Activated naive CD8-positive, alpha-beta T cell treated with anti-CD3 and anti-CD28 coated beads, Interleukin-2, amount 10 ng/mL, durations not matched to agents 7 days and 5 days (primary cell): ENCODE measurements at places on chromosomes 6 and 20.
A peak's percentile ranks its signal among the peaks of the same experiment; 100 is the strongest.

GRCh38 chr20:9514461-9515213 is at the start of gene LAMP5:
LAMP5 (plus strand) TSS chr20:9514590; CDS start chr20:9514853, 263 bp downstream.
- DNase-seq = no peak

DNA sequence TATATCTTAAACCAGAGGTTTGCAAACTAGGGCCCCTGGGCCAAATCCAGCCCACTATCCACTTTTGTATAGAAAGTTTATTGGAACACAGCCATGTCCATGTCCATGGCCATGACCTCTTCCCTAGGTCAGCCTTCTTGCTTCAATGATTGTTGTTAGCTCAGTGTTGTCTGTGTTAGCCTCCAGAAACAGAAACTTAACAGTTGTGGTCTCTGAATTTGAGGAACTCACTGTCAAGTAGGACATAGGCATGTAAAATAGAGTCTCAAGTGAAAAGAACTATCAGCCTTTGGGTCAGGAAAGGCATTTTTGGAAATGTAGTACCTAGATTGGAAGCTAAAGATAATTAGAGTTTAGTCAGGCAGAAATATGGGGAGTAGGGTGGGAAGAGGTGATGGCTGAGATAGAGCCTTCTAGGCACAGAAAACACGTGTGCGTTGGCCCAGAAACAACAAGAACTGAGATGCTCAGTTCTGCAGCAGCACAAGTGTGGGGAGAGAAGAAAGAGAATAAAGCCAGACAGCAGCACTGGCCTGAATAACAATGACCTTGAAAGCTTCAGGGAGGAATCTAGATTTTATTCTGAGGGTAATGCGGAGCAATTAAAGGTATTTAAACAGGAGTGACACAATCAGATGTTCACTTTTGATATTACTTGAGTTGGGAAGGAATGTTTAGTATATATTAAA is 87.0 kb upstream of the OLIG3 start:
- DNase-seq = no peak

DNA sequence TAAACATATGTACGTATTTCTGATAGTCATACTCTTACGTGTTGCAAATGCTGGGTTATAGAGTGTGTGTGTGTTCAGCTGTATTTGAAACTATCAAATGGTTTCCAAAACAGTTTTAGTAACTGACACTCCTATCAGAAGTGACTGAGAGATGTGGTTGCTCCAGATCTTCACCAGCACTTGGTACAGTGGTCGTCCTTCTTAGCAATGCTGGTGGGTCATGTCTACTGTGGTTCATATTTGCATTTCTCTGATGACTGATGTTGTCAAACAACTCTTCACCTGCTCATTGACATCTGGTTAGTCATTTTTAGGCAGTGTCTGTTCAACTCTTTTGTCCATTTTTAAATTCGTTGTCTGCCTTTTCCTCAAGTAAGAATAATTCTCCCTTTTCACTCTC is 259.3 kb downstream of the KIF16B start:
- no peak for DNase-seq

- no peak for DNase-seq
Measured at GRCh38 chr6:9527679-9528286, 887.1 kb downstream of the TFAP2A start.

DNA sequence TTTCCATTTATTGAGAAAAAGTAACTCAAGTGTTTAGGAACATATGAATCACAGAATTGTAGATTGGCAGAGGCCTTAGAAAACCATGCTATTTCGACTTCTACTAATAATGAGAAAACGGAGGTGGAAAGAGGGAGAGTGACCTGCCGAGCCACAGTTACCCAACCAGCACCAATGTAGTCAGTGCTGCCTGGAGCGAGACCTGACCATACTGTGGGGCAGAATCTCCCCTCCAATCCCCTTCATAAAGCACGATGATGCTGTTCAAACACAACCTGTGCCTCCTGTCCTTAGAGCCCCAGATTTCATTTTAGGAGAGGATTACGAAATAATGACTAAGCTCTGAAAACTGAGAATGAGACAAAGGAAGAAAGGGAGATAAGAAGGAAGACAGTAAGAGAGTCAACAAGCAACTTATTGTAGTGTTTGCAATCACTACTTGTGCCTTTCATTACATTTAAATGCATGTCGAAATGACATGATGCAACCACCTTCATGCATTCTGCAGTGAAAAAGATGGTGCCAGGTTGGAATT is 70.6 kb downstream of the ATXN1 start:
- no peak for DNase-seq

GRCh38 chr20:51800060-51800871 is 2.1 kb downstream of the SALL4 start:
- peak; percentile 82 for DNase-seq

DNA sequence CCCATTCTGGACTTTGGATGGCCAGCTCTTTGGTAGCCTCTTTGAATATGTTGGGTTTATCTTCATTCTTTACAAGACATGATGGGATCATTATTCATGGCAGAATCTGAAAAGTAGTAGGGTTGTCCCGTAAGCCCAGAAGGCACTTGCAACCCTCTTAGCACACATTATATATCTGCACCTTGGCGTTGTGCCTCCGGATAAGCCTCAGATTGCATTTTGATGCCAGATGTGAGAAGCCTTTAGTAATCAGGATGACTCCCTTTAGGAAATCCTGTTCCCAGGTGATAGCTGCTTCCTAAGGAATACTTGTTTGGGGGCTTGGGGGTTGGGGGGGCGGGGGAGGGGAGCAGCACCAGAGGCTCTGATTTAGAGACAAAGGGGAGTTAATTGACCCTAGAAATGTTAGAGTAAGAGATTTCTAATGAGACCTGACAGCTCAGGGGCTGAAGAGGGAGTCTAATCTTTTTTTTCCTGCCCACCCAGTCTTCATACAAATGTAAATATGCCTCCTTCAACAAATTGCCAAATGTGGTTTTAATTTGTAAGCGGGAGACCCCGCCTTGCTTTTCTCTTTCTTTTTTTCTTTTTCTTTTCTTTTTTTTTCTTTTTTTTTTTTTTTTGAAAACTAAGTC is 55.1 kb downstream of the JAG1 start:
- no peak for DNase-seq

DNA sequence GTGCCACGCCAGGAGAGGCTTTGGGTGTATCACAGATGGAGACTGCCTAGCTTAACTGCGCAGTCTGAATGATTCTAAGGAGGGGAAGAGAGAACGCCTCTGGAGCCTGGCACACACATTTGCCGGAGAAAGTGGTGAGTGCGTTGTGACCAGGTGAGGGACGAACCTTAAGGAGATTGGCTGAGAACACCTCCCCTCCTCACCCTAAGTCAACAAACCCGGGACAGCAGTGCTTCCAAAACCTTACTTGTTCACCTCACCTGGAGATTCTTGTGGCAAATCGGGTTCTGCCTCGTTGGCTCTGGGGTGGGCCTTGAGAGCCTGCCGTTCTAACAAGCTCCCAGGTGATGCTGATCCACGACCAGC is 9.4 kb downstream of the SYNJ2 start:
- no peak for DNase-seq

DNA sequence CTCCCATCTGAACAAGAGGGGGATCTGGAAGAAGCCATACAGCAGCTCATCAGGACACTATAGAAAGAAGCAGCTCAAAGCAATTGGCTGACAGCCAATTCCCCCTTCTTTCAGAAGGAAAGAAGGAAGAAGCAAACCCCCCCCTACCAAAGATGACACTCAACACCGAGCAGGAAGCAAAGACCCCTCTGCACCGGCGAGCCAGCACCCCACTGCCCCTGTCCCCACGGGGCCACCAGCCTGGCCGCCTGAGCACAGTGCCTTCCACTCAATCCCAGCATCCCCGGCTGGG is 1.2 kb downstream of the REM1 start:
- no peak for DNase-seq

GRCh38 chr6:135820340-135820739 is 31.2 kb upstream of the PDE7B start:
- no peak for DNase-seq

GRCh38 chr6:24915641-24916040 is 20.1 kb downstream of the RIPOR2 start:
- no peak for DNase-seq

DNA sequence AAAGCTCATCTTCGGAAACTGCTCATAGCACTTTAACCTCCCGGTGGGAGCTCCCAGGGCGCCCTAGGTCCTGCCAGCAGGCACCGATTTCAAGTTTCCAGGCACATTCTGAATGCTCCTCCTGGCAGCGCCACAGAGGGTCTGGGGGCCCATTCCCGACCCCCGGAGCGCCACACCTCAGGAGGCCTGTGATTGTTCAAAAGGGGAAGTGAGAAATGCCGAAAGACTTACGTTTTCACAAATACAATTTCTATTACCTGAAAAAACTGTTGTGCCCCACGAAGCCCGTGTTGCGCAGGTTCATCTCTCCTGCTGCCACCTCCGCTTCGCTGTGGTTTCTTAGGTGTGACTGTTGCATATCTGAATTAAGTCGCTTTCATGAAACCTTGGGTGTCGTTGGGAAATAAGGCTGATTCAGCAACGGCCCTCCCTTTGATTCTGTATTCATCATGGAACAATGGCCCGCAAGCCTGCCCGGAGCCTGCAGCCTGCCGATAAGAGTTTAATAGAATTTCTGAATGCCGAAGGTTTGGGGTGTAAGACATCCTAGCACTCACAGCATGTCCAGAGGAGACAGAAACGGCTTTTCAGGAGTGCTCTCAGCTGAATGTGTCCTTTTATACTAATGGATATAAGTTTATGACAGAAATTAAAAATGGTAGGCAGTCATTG is 1.9 kb upstream of the MYT1 start:
- no peak for DNase-seq

DNA sequence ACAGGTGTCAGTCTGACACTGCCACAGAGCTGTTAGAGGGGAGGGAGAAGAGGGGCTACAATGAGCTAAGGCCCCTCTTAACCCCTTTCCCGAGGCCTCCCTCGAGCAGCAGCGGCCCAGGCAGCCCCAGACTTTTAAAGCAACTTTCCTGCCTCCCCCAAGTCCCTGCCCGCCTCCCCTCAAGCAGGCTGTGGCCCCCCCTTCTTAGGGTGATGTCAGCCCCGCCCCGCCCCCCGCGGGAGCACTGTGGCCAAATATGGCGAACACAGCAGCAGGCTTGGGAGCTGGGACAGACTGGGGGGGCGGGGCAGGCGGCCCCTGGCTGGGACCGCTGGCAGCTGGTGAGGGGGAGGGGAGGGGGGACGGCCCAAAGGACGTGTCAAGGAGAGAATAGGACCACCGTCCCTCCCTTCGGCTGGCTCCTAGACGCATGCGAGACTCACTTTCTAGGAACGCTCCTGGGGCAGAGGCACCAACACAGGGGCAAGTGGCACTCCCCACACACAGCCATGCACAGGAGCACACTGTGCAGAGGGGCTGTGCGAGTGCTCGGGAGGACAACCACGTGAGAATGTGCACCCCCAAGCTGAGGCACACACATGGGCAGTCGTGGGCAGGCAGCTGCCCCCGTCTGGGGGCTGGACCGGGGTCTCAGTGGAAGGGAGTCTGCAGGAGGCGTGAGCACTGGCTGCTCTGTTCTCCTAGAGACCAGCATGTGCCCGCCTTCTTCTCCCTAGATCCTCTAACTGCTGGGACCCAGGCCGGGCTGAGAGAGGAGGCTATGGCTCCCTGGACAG is 6.7 kb downstream of the TEAD3 start:
- DNase-seq = no peak

- DNase-seq = no peak
Measured at GRCh38 chr20:54027704-54028103, 42.7 kb downstream of the BCAS1 start.

DNA sequence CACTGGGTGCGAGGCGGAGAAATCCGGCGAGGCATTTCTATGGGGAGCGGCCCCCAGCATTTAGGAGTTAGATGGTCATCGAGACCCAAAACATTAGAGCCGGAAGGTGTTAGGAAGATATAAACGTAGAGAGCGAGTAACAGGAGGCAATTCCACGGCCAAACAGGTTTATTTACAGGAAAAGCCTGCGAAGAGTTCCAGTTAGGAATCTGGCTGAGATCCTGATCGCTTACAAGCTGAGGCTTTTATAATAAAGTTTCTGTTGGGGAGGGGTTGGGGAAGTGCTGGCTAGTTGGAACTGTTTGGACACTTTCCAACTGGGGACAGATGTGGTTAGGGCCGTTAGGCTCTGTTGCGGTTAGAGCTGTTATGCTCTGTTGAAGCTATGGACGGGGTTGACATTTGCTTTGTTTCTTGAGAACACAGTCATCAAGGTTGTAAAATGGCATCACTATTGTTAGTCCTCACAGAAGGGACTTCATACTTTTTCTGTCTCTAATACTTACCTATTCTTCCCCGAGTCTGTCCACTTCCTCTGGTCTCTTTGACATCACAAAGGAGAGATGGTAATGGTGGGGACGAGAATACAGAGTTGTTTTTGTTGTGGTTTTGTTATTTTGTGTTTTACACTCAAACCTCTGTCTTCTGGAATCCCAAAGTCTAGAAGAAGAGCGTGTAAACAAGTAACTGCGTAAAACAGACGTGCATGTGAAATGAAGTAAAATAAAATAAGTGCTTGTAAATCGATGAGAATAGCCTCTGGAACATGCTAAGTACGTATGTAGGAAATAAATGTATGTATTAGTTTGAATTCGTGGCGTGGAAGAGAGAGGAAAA is 554 bp upstream of the ZSCAN31 start:
- DNase-seq = no peak

GRCh38 chr20:47576516-47577033 is 74.9 kb downstream of the NCOA3 start:
- no peak for DNase-seq

DNA sequence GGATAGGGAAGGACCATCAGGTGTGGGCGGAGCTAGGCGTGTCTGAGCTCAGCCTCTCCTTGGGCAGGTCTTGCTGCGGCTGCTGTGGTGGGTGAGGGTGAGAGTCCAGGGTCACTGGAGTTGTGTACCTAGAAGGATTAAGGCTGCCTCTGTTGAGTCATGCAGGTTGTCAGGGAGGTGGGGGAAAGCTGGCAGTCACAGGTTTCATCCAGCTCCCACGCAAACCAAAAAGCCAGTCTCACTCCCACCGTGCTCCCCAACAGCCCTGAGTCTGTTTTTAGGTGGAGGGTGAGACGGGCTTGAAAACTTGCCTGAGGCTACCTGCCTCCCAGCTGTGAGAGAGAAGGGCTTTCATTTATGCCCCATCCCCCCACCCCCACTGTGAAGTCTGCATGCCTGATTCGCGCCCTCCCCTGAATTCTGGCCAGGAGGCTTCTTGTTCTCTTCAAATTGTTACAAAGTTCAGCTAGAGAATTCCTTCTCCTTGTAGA is 161.5 kb downstream of the MYLK4 start:
- no peak for DNase-seq

GRCh38 chr20:9227896-9228615 is 159.2 kb downstream of the PLCB4 start:
- no peak for DNase-seq

DNA sequence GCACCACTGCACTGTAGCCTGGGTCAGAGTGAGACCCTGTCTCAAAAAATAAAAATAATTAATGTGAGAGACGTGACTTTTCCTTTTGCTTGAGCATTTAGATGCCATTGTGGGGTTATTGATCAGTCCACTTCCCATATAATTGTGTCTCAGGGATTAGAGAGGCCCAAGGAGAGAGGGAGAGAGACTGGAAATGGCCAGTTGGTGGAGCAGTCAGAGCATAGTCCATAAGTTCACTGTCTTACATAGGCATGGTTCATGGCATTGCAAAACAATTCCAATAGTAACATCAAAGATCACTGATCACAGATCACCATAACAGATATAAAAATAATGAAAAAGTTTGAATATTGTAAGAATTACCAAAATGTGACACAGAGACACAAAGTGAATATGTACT is 15.2 kb upstream of the SDHAF4 start:
- DNase-seq = no peak

- DNase-seq = no peak
Measured at GRCh38 chr20:9195031-9195430, 126.1 kb downstream of the PLCB4 start.

GRCh38 chr6:115512923-115513322 is 547.8 kb downstream of the FRK start:
- no peak for DNase-seq

GRCh38 chr20:32249030-32249738 is 28.3 kb upstream of the KIF3B start:
- DNase-seq = no peak
